ENCODE measurements at places on chromosomes 3 and 15. TPM values are rescaled to one million over a fixed set of nuclear protein-coding genes. Genes with fewer than 3 reads are reported as not detected.

GRCh38 chr3:126545544-126545943, 13.2 kb downstream of the C3orf22 start:
- no peak for DNase-seq

SOX14 gene
- total RNA-seq: not detected

GRCh38 chr3:37862219-37862902, 681 bp downstream of the CTDSPL start:
- no peak for DNase-seq

DNA sequence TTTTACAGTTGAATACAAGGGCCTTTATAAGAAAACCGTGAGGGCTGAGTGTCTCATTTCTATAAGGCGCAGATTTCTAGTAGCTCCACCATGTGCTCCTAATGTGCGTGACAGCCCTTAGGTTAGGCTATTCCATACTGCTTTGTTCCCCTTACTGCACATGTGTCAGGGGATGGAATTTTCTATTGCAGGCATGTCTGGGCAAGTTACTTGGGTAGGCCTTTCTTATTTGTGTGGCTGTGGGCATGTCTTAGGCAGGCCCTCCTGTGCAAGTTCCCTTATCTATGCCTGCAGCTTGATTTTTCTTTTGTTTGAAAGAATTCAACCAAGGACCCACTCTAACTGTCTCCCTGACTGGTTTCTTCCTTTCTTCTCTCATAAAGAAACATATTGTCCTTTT, 434.2 kb upstream of the CNTN3 start:
- no peak for DNase-seq

- no peak for DNase-seq
Observed at GRCh38 chr3:79250746-79251145, 517.1 kb downstream of the ROBO1 start.

- no peak for DNase-seq
Observed at GRCh38 chr3:11699083-11699427, 55.3 kb upstream of the VGLL4 start.

All from natural killer cell treated with Interleukin-12 subunit alpha and Interleukin-12 subunit beta and Interleukin-15 and Interleukin-18, amount 100 ng/mL, for 72 hours (primary cell).